ENCODE measurements at places on chromosomes 2 and 18.

DNA sequence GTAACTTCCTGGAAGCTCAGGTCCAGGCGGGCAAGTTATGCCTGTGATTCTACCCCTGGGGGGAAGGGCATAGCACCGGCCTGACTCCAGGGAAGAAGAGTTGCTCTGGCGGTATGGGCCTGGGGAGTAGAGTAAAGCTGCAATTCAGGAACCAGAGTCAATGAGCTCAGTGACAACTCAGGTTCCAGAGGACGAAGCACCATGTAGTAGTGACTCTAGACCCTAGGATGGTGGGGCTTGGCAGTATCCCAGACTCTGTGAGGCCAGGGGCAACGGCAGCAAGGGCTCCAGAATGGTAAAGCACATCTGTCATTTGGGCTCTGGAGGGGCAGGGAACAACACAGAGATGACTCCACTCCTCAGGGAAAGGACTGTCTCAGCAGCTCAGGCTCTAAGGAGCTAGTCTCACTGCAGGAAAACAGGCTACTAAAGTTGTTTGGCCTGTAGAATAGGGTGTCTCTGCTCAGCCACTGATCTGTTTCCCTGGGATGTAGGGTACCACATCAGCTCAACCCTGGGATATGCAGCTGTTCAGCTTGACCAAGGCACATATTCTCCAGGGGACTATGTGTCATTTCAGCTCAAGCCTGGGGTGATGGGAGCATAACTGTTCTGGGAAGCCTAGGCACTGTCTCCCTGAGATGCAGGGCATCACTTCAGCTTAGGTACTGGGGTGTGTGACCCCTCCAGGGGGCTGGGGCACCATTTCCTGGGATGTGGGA, 36.2 kb upstream of the RHOB start:
- DNase-seq, result no peak

- no peak for DNase-seq
Measured at GRCh38 chr2:149355716-149356422, 25.5 kb downstream of the LYPD6 start.

- no peak for DNase-seq
Measured at GRCh38 chr2:72900191-72900825, 13.1 kb downstream of the SPR start.

DNA sequence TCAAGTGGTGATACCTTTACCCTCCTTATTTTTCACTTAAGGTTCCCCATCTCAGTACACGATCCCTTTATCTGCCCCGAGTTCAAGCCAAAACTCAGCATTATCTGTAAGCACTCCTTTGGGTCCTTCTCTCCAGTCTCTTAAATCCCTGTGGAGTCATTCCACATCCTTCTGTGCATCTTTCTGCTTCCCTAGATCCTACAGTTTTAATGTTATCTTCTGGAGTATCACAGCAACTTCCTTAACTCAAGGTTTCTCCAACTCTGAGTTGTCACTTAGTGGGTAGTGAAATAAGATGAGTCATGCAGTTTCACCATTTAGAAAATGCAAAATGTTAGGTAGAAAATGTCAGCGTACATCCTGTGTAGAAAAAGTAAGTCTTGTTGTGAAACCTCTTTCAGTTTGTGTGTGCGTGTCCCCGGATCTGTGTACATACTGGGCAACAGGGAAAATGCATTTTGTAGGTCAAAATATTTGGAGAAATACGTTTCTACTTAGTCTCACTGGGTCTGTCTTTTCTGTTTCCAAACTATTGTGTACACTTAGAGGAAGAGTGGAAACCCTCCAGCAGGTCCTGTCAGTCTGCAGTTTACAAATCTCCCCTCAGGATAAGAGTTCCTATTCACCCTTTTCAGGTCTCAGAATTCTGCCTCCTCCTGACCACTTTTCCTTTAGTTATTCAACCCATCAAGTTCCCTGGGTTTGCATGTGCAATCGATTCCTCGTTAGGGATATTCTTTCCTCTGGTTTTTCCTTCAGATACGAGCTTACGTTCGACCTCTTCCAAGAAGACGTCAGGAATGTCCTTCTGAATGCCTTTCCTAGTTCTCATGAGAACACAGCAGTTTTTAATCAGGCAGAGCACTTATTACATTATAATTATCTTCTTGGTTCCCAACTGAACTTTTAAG, 154.8 kb downstream of the TGIF1 start:
- peak; percentile 96 for DNase-seq

- DNase-seq, result no peak
Measured at GRCh38 chr2:223100061-223100511, 48.1 kb downstream of the KCNE4 start.

- DNase-seq, result no peak
Measured at GRCh38 chr2:205858881-205859441, 176.7 kb downstream of the NRP2 start.
